ENCODE measurements at places on chromosomes 16 and 17. TPM values are rescaled to one million over a fixed set of nuclear protein-coding genes. Genes with fewer than 3 reads are reported as not detected.
A peak's percentile ranks its signal among the peaks of the same experiment; 100 is the strongest.

Gene SNX20
- total RNA-seq = not detected

Gene GNG13
- not detected for total RNA-seq

Gene FNDC8
- total RNA-seq = not detected

GRCh38 chr16:26658486-26658885 is 408.2 kb upstream of the C16orf82 start:
- no peaks in the 10 kb centered on the region for H3K4me1 ChIP-seq
- H3K36me3 ChIP-seq = no peaks in the 10 kb centered on the region
- no peak for DNase-seq
- no peak overlapping the region for H3K27ac ChIP-seq

Gene ABCC12
- not detected for total RNA-seq

DNA sequence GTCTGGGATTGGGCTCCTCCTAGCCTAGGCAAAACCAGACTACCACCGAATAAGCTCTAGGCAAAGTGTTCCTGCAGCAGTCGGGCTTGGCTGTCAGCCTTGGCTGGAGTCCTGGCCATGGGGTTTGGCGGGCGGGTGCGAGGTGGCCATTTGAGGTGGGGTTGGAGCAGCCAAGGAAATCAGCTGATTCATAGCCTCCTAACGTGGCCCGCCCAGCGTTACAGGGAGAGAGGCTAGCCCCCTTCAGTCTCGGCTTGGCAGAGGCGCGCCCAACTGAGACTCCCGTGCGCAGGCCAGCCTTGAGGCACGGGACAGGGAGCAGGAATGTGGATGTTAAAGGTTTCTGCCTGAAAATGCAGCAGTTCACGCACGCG is 1.9 kb downstream of the PMP22 start:
- peaks cover 32% of the 10 kb centered on the region for H3K4me1 ChIP-seq
- peak; percentile 80 for DNase-seq

GRCh38 chr16:57977418-57978069 is 6.6 kb upstream of the CNGB1 start:
- no peaks in the 10 kb centered on the region for H3K4me1 ChIP-seq
- H3K4me3 ChIP-seq = no peak overlapping the region
- DNase-seq = no peak
- no peaks in the 10 kb centered on the region for H3K36me3 ChIP-seq

GRCh38 chr17:40063901-40064531 is 1.3 kb downstream of the THRA start:
- no peaks in the 10 kb centered on the region for H3K36me3 ChIP-seq
- peaks cover 55% of the 10 kb centered on the region for H3K4me1 ChIP-seq

Gene CTRB2
- total RNA-seq = not detected

Gene KRT16
- total RNA-seq = not detected

Gene NOS2
- not detected for total RNA-seq

DNA sequence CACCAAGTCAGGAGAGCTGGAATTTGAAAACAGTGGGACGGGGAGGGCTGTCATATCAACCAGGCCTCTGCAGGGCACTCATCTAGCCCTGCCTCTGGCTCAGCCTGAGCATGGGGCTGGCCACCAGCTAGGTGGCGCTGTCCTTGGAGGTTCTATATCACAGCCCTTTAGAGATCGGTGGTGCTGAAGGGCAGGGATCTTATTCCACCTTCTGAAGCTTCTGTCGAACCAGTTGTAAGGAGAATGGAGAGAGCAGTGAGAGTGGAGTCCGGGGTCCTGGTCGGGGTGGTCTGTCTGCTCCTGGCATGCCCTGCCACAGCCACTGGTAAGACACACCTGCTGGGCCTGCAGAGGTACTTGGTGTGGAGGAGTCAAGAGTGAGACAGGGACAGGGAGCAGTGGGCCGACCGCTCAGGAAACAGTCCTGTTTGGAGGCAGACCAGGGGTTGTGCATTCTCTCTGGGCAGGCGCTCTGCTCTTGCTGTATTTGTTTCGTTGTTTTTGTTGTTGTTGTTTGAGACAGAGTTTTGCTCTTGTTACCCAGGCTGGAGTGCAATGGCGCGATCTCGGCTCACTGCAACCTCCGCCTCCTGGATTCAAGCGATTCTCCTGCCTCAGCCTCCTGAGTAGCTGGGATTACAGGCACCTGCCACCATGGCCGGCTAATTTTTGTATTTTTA is at the start of gene CES3:
Gene CES3 (plus strand): TSS at position 202 of the 680 bp plus-strand sequence. CDS start 42 bp downstream, at position 244.
- H3K4me3 ChIP-seq = no peak within 1 kb of the TSS
- H3K27ac ChIP-seq = peak within 1 kb of the TSS; percentile 31
- H3K27me3 ChIP-seq = peaks cover 30% of the 10 kb centered on the region
- no peaks in the 10 kb centered on the region for H3K4me1 ChIP-seq
- H3K36me3 ChIP-seq = no peaks in the 10 kb centered on the region

DNA sequence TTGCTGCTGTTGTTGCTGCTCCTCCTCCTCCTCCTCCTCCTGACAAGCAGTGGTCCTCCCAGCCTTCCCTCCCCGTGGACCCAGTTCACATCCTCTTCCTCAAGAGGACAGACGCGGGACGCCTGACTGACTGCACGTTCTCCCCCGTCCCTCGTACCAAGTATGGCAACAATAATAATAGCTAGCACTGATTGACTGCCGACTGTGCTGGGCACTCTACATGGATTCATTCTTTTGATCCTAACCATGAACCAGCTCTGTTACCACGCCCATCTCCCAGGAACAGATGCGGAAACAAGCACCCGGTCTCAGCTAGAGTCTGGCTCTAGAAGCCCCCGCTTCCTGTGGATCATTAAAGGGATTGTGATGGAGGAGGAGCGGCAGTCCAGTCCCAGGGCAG is 78.0 kb downstream of the GNAO1 start:
- no peak overlapping the region for H3K4me3 ChIP-seq
- H3K27me3 ChIP-seq = peaks cover 4% of the 10 kb centered on the region
- H3K27ac ChIP-seq = peak overlapping the region; percentile 29
- H3K4me1 ChIP-seq = peaks cover 47% of the 10 kb centered on the region
- DNase-seq = no peak
- H3K36me3 ChIP-seq = peaks cover 5% of the 10 kb centered on the region

DNA sequence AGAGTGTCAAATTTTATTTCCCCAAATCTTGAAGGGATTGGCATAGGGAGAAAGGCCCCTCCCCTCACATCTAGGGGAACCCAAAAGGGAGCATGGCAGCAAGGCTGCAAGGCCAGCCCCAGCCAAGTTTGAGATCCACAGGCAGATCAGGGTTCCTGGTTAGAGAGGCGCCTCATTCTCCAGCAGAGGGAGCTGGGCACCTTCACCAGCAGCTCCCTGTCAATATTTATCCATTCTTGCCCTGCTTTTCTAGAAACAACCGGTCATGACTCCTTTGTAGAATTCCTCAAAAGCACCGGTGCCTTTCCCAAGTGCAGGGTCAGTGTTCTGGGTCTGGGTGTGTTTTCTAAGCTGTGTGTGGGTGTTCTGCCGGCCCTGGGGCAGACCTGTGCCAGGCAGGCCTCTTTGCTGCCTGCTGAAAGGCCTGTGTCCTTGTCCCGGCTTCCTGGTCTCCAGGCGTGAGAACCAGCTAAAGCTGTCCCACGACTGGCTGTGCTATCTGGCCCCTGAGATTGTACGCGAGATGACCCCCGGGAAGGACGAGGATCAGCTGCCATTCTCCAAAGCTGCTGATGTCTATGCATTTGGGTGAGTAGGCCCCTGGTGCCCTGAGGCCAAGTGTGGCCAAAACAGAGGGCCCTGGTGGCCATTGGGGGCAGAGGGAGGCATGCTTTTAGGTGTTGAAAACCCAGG is 21.2 kb upstream of the LGALS9 start:
- no peaks in the 10 kb centered on the region for H3K36me3 ChIP-seq
- peak; percentile 53 for DNase-seq
- H3K27me3 ChIP-seq = peaks cover 3% of the 10 kb centered on the region
- 0 out of 2 replicates have a peak, but pooled peaks cover 4% of the 10 kb centered on the region for H3K4me1 ChIP-seq
- H3K27ac ChIP-seq = no peak overlapping the region

DNA sequence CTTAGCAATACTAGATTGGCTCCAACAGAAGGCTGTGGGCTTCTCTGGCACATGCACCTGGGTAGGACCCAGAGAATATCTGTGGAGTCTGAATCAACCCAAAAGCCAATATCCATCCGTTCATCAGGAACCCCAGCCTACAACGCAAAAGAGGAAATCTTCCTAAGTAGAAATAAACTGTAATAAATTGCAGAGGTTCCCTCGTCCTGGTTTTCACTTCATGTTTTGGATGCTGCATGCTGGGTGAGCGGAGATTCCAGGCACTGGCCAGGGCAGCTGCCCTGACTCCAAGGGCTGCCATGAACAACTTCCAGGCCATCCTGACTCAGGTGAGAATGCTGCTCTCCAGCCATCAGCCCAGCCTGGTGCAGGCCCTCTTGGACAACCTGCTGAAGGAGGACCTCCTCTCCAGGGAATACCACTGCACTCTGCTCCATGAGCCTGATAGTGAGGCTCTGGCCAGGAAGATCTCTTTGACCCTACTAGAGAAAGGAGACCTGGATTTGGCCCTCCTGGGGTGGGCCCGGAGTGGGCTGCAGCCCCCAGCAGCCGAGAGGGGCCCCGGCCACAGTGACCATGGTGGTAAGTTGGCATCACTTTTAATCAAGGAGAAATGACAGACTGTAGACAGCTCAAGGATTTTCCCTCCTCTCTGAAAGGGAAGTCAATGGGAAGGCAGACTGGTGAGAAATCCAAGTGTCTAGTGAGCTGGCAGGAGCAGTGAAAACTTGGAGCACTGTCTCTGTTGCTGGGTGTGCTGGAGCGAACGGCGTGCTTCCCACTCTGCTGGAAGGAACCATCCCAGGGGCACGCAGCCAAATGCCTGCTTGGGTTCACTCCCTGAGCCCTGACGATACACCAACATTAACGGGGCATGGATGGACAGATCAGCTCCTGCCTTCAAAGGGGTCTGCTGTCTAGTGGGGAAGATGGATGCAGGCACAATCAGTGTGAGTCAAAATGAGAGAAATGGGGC is 10.7 kb upstream of the CIITA start:
- DNase-seq = no peak
- no peaks in the 10 kb centered on the region for H3K36me3 ChIP-seq
- peaks cover 32% of the 10 kb centered on the region for H3K27me3 ChIP-seq
- peaks cover 29% of the 10 kb centered on the region for H3K4me1 ChIP-seq
- no peak overlapping the region for H3K27ac ChIP-seq

GRCh38 chr16:5977329-5977728 is 879.7 kb upstream of the EEF2KMT start:
- no peaks in the 10 kb centered on the region for H3K36me3 ChIP-seq
- no peak overlapping the region for H3K4me3 ChIP-seq
- no peak for DNase-seq
- no peak overlapping the region for H3K27ac ChIP-seq

DNA sequence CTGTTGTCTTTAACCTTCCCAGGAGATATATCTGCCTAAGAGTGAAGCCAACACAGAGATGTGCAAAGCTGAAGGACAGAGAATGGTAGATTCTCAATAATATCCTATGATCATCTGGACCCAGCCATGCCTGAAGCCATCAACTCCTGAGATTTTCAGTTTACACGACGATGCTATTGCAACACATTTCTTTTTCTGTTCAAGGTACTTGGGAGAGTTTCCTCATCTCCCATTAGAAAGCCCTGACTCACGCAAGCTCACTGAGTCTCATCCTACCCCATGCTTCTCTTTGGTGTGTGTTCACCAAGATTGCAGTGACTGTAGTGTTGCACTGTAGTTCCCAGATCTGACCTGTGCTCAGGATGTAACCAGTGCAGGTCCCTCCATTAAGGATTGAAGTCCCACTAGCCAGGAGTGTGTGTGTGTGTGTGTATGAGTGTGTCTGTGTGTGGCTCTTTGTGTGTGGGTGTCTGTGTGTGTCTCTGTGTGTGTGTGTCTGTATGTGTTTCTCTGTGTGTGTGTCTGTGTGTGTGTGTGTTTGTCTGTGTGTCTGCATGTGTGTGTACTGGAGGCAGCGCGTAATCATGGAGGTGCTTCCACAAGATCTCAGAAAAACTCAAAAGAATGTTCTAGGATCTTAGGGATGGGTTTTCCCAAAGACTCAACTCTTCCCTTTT is 15.5 kb downstream of the CES1 start:
- no peak overlapping the region for H3K27ac ChIP-seq
- DNase-seq = no peak
- H3K4me1 ChIP-seq = no peaks in the 10 kb centered on the region
- H3K36me3 ChIP-seq = no peaks in the 10 kb centered on the region
- H3K27me3 ChIP-seq = peaks cover 8% of the 10 kb centered on the region

Gene NFAT5
- total RNA-seq = 125 TPM

- H3K27ac ChIP-seq = no peak overlapping the region
- DNase-seq = no peak
- peaks cover 3% of the 10 kb centered on the region for H3K27me3 ChIP-seq
Observed at GRCh38 chr16:3863587-3863986, 16.9 kb downstream of the CREBBP start.

GRCh38 chr16:47553853-47554564 is 92.9 kb downstream of the PHKB start:
- no peak overlapping the region for H3K27ac ChIP-seq
- no peak overlapping the region for H3K4me3 ChIP-seq
- DNase-seq = no peak
- H3K36me3 ChIP-seq = peaks cover 48% of the 10 kb centered on the region

GRCh38 chr17:50057521-50057991 is 1.6 kb downstream of the ITGA3 start:
- DNase-seq = no peak
- peak overlapping the region; percentile 99 for H3K27ac ChIP-seq
- peaks cover 10% of the 10 kb centered on the region for H3K27me3 ChIP-seq
- peak overlapping the region; percentile 95 for H3K4me3 ChIP-seq

- H3K4me3 ChIP-seq = no peak overlapping the region
- H3K27ac ChIP-seq = no peak overlapping the region
- peaks cover 38% of the 10 kb centered on the region for H3K4me1 ChIP-seq
- no peaks in the 10 kb centered on the region for H3K36me3 ChIP-seq
- no peak for DNase-seq
Observed at GRCh38 chr16:67104845-67105244, 4.9 kb upstream of the PHAF1 start.

DNA sequence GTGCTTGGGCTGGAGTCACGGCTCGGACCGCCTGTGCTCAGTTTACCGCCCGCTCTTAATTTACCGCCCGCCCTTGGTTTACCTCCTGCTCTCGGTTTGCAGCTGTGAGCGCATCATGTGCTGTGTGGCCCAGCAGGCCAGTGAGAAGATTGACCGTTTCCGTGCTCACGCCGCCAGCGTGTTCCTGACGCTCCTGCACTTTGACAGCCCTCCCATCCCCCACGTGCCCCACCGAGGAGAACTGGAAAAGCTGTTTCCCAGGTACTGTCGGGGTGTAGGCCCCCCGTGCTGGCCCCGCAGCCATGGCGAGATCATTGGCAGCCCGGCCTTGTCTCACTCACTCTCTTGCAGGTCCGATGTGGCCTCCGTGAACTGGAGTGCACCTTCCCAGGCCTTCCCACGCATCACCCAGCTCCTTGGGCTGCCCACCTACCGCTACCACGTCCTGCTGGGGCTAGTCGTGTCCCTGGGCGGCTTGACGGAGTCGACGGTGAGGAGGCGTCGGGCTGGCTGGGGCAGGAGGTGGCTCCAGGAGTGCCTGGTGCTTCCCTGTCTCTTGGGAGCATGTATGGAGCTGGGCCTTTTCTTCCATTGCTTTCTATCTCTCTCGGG is 89.3 kb upstream of the ZNF750 start:
- no peak overlapping the region for H3K27ac ChIP-seq
- H3K4me1 ChIP-seq = peaks cover 20% of the 10 kb centered on the region
